CD4-positive, alpha-beta T cell treated with Interleukin-12 subunit alpha and Interleukin-12 subunit beta, for 1 hour (primary cell): ENCODE measurements at places on chromosomes 12 and 14.
A peak's percentile ranks its signal among the peaks of the same experiment; 100 is the strongest.

GRCh38 chr12:80272387-80272915 lies 171.6 kb upstream of the PTPRQ start:
- no peak for DNase-seq

- no peak for DNase-seq
Observed at GRCh38 chr12:45503899-45504298, 225.6 kb upstream of the ARID2 start.

DNA sequence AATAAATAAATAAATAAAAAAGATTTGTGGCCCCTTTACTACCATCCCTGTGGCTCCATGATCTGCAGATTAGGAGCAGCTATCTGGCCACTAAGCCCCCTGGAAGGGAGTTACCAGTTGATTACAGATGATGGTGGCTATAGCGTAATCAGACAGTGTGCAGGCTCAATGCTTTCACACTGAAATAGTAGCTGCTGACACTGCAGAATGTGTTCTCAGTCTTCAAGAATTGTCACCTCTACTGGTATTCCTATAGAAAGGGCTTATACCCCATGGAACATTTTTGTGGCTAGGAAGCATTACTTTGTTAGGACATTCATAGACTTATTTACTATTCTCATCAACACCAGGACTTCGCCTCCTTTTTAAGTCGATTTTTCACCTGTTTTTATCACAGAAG lies 30.9 kb downstream of the DCAF4 start:
- no peak for DNase-seq

DNA sequence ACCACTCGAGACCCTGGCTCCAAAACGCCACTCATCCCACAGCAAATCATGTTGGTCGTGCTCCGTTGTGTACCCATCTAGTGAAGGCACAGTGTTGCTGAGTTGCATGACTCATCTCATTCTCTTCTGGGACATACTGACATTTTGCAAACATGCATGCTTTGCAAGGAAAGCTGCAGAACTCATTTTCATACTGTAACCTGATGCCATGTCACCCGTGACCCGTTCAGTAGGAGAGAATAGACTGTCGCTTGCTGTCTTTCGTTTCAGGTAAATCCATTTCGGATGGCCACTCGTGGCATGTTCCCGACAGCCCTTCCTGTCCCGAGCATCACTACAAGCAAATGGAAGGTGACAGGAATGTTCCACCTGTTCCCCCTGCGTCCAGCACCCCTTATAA lies 78.2 kb downstream of the ESR2 start:
- DNase-seq, result no peak

DNA sequence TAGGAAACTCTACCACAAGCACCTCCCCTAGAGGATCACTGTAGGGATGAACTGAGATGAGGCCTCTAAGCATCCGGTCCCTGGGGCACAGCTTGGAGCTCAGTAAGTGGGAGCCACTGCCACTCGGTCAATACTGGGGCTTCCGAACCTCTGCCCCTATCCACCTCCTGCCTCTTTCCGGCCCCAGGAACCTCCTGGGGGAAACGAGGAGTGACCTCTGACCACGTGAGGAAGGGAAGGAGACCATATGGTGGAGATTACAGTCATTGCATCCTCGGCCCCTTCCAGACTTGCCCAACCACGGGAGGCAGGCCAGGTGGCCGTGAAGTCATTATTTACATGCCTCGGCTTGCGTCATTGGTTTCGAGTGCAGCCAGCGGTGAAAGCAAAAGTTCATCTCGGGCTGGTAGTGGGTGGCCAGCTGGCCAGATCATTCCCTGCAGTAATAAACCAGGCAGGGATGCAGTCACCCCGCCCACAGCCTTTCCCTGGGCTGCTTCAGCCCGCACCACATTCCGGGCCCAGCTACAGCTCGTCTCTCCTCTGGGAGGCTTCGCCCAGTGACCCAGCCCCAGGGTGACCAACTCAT lies 65.4 kb downstream of the C14orf132 start:
- DNase-seq, result no peak

DNA sequence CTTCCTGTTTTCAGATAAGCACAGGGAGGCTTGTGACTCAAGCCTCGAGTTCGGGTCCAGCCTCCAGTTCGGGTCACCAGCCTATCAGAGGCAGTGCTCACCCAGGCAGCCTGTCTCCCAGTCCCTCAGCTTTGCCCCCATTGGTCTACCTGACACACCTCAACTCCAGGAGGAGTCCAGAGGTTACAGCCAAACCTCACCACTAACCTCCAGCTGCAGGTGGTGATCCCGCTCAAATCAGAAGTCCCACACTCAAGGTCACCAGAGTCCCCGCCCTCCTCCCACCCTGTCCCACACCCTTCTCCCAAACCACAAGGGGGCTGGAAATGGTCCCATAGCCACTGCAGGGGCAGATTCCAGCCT lies 42.1 kb downstream of the KDM2B start:
- no peak for DNase-seq

- DNase-seq, result no peak
Observed at GRCh38 chr12:22340143-22340542, 5.6 kb upstream of the ST8SIA1 start.

DNA sequence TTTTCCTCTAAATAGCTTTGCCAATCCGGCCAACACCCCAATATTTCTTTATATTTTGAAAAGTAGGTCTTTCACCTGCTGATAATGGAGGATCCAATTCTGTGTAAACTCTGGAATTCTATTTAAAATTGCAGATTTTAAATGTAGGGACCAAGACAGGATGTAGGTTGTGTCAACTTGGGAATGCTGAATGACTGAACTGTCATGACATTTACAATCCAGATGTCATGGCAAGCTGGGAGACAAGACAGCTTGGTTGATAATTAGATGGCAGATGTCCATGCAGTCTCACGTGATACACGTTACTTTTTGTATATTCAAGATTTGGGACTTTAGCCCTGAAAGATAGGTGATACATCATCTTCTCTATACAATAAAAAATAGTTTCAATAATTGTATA lies 477.2 kb downstream of the DIO2 start:
- no peak for DNase-seq

DNA sequence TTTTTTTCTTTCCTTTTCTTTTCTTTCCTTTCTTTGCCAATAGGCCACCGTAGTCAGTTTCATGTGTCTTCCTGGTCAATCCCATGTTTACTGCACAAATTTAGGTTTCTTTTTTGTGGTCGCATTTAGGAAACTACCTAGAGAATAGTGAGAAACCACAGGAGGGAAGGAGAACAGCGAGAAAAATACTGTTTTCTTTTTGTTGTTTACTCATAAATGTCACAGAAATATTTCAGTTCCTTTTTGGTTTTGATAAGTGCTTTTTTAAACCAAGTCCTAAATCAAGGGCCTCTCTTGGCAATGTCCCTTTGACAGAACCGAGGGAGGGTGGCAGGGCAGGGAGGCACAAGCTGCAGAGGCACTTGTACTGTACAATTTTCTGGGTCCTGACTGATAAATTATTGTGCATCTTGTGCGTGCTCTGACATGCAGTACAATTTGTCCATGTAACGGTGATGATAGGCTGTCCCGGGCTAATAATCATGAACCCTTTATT lies 326.1 kb downstream of the CACNA1C start:
- DNase-seq, result no peak

DNA sequence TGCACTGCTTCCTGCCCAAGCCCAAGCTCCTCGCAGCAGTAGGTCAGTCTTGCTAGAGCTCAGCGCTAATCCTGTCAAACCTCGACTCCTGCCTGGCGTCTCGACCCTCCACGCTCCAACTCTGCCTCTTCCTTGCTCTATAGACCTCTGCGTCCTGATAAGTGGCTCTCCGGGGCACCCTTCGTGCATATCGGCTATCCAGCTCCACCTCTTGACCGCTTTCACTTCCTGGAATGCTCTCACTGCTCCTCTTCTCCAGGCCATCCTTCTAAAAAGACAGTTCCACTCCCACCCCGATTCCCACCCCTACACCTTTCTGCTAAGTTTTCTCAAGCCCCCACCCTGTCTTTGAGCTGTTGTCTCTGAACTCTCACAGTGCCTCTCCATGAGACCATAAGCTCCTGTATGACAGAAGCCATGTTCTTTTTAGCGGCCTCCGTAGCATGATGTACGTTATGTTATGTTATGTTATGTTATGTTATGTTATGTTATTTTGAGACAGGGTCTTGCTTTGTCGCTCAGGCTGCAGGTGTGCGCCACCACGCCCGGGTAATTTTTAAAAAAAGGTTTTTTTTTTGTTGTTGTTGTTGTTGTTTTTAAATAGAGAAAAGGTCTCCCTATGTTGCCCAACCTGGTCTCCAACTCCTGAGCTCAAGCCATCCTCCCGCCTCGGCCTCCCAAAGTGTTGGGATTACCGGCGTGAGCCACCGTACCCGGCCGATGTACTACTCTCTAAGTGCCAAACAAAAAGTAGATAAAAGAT lies 601 bp downstream of the COX14 start:
- no peak for DNase-seq

GRCh38 chr14:24802236-24802635 lies 168.2 kb upstream of the GZMB start:
- DNase-seq, result no peak

DNA sequence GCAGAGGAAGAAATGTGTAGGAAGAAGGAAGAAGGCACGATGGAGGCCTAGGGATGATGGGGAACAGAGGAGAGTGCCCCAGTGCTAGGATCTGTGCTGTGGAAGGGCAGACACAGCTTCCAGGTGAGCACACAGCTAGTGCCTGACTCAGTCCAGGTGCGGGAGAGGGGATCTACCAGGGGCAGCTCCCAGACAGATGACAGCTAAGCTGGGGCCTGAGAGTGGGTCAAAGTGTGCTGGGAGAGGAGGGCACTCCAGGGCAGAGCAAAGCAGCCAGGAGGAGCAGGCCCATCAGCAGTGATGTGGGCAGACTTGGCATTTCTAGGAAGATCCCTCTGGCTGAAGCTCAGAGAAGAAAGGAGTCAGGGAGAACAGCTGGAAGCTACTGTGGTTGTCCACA lies 36.7 kb downstream of the LRTM2 start:
- no peak for DNase-seq

- DNase-seq, result peak; percentile 87
Observed at GRCh38 chr12:48183091-48183875, at the start of gene CCDC184. CCDC184 (plus strand) TSS chr12:48183644; CDS start chr12:48184123, 479 bp downstream.

DNA sequence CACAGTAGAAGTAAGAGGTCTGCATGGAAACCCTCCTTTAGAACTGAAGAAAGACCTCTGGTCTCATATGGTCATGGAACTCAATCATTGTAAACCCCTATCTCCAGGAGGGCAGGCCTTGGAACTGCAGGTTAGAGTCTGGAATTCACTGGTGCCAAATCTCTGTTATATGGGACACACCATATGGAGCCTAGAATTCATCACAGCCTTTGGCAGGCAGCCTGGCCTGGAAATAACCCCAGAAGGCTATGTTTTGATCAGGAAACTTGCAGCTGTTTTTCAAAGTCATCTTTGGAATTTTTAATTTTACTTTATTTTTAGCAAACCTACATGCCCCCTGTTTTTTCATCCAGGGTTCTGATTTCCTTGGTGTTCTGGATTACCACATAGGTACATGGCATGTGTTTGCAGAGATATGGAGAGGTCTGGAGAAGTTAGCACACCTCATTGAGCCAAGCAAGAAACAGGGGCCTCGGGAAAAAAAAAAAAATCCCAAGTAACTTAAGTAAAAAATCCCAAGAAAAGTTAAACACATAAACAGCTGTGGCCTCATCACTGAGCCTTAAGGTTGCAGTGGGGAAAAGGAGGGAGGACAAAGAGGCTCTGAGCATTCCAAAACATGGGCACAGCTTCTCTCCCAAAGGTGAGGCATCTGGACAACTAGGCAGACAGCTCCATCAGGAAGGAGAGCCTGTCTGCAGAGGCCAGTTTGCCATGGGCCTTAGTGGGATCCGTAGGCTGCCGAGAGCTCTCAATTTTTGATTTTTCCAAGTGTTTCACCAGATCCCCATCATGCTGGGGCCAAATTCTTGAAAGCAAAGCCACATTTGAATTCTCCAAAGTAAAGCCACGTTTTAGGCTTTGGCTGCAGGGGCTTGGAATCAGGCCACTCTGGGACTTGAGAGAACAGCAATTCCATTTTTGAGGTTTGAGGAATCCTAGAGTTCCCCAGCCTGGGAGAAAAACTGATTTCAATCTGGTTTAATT lies 339.6 kb upstream of the TBX3 start:
- no peak for DNase-seq

GRCh38 chr12:78115889-78116288 lies 285.2 kb downstream of the NAV3 start:
- DNase-seq, result no peak

GRCh38 chr14:24426912-24427536 lies 2.4 kb downstream of the CBLN3 start:
- peak; percentile 25 for DNase-seq

DNA sequence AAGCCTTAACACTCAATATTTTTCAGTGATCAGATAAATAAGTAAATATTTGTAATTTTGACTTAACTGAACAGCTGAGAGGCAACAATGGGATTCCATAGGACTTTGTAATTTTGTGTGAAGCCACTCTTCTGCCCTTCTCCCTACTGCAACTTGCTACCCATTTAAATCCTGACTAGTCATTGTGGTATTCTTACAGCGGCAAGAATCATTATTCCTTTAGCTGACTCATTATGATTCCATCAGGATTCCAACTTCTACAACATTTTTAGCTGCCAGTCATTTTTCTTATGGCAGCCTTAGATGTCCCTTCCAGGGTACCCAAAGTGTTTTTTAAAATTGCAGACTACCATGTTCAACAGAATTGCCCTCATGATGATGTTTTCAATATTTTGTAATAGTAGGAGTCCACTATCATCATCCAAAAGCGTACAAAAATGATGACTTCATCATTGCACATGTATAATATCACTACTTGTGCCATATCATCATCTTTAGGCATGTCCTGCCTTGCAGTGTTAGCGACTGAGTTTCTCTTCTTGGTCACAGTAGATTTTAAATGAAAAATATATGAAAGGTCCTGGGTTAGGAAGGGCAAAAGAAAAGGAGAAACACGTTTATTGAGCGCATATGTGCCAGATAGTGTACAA lies 5.1 kb upstream of the MAGOHB start:
- DNase-seq, result no peak

GRCh38 chr12:93980711-93981110 lies 167.7 kb upstream of the PLXNC1 start:
- DNase-seq, result no peak

DNA sequence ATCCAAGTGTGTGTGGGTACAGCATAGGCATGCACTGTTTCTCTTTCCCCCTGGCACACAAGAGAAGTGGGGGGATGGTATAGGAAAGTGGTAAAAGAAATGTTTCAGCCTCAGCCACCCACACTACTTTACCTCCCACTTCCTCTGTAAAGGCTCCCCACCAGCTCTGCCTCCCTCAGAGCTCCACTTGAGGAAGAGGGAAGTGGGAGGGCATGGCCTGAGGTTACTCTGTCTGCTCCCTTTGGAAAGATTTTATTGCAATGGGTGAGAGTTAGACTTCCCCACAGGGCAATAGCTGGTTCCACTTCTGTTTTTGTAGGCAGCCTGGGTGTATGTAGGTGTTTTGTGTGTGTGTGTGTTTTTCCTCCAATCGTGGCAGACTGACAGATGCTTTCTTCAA lies 145.3 kb downstream of the SSPN start:
- no peak for DNase-seq

DNA sequence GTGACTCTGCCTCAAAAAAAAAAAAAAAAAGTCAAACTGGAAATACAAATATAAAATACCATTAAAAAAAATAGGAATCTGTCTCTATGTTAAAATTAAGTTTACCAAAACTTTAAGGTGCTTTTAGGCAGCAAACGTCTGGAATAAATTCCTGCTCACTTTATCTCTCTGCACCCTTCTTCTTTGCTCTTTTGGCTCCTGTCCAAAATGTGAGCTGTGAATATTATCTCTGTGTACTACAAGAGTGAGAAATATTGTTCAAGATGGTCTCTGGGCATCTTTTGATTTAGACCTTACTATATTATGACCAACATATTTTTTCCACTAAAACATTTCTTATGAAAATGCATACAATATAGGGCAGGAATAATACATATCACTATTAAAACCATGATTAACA lies 63.7 kb downstream of the PUS7L start:
- DNase-seq, result no peak

- no peak for DNase-seq
Observed at GRCh38 chr12:105292705-105293104, 37.8 kb upstream of the C12orf75 start.
